ENCODE measurements at places on chromosomes 6 and 20.

DNA sequence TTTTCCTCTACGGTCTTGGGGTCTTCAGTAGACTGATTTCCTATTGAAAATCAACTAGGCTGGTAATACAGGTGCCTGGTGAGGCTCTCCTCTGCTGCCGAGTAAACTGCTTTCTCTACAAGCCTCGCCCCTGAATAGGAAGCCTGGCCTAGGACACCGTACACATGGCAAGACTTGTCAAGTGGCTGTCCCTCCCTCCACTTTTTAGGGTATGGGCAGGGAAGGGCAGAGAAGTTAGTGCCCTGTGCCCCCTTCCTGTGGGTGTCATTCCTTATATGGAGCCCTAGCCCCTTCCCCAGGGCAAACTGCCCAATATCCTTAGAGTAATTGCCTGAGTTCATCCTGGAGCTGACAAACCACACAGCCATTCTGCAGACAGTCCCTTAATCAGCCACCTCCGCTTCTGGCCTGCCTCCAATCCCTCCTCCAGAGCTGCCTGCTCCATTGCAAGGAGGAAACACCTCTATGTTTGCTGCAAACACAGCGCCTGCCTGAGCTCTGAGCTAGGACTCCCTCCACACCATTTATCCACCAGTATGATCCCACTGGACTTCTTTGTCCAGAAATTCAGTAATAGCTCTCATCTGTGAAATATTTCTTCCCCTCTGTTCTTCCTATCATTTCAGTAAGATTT is 93.1 kb downstream of the CHD6 start:
- DNase-seq: peak; percentile 39

DNA sequence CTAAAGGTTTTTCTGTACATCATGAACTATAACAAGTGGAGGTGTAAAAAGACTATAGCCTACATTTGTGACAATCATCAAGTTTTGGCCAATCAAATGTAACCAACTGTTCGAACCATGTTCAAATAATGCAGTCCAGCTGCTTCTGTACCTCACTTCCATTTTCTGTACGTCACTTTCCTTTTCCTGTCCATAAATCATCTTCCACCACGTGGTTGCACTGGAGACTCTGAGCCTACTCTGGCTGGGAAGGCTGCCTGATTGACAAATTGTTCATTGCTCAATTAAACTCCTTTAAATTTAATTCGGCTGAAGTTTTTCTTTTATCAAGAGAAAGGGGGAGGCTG is 270.4 kb upstream of the JARID2 start:
- no peak for DNase-seq

- DNase-seq: no peak
These were observed 1.8 kb upstream of the PEX7 start for GRCh38 chr6:136820561-136820960.

- no peak for DNase-seq
These were observed 172.0 kb downstream of the MYLK4 start for GRCh38 chr6:2578767-2579166.
